ENCODE measurements at places on chromosomes 4 and X. TPM values are rescaled to one million over a fixed set of nuclear protein-coding genes. Genes with fewer than 3 reads are reported as not detected.

TMSB15C gene
- total RNA-seq: 12.3 TPM

ENPP6 gene
- 0.37 TPM for total RNA-seq

CSAG3 gene
- total RNA-seq: not detected

TMPRSS11F gene
- not detected for total RNA-seq

DNA sequence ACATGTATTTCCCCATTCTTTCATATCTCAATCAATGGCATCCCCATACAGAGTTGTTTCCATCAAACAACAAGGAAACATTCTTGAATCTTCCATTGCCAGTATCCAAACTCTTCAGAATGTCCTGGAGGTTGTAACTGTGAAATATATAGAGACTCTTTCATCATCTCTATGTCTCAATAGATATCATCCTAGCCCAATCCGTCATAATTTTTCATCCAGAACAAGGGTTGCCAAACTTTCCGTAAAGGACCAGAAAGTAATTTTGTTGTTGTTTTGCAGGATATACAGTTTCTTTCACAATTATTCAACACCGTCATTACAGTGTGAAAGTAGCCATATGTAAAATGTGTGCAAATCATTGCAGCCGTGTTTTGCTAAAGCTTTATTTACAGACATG lies 15.2 kb upstream of the CXCL6 start:
- H3K27ac ChIP-seq: no peak overlapping the region
- no peak overlapping the region for H3K4me3 ChIP-seq
- no peak for DNase-seq

- no peaks in the 10 kb centered on the region for H3K36me3 ChIP-seq
- H3K4me3 ChIP-seq: no peak overlapping the region
- H3K4me1 ChIP-seq: no peaks in the 10 kb centered on the region
- no peak overlapping the region for H3K27ac ChIP-seq
- no peak for DNase-seq
Observed at GRCh38 chr4:77399831-77400230, 205.8 kb upstream of the CXCL13 start.

DNA sequence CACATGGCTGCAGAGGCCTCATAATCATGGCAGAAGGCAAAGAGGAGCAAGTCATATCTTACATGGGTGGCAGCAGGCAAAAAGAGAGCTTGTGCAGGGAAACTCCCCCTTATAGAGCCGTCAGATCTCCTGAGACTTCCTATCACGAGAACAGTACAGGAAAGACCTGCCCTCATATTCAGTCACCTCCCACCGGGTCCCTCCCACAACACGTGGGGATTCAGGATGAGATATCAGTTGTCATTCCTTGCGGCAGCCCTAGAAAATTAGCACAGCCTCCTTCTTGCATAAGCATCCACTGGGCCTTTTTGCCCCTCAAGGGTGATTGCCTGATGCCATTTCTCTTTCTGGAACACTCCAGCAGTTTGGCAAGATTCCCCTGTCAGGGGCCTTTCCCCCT lies 61.7 kb upstream of the STX18 start:
- DNase-seq: no peak
- H3K4me1 ChIP-seq: no peaks in the 10 kb centered on the region
- no peak overlapping the region for H3K4me3 ChIP-seq
- no peak overlapping the region for H3K27ac ChIP-seq

DNA sequence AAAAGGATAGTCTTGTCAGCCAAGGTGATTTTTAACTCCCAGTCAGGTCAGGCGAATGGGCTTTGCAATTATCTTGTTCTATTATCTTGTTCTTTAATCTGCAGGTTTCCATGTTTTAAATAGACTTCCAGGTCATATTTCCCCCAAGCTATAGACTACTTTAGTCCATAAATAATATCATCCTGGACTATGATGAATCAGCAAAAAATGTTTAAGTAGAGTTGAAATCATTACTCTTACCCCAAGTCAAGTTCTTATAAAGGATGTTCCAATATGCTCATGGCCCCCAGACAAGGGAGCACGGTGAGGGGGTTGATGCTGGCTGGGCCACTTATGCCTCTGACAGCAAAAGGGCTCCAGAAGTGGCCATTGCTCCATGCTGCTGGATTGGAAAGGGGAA lies 75.1 kb downstream of the SLC2A9 start:
- no peak overlapping the region for H3K27ac ChIP-seq
- H3K36me3 ChIP-seq: no peaks in the 10 kb centered on the region
- H3K4me1 ChIP-seq: peaks cover 2% of the 10 kb centered on the region

All from lung (tissue), 17 donors.